ENCODE measurements at places on chromosomes 2 and 18.
A peak's percentile ranks its signal among the peaks of the same experiment; 100 is the strongest.

- peak; percentile 16 for DNase-seq
Measured at GRCh38 chr18:50928551-50928950, 39.3 kb upstream of the ELAC1 start.

DNA sequence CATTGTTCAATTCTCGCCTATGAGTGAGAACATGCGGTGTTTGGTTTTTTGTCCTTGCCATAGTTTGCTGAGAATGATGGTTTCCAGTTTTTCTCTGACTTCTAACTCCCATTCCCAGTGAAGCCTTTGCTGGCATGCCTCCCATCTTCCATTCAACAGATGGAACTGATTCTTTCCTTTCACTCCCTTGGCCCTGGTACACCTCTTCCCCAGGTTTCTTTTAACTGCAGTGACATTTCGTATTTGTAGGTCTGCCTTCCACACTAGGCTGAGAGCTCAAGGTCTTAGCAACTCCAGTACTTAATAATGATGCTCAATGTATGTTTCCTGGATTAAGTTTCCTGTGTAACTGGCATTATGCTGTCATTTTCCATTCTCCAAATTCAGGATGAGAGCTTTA is 48.5 kb downstream of the GAREM1 start:
- no peak for DNase-seq

DNA sequence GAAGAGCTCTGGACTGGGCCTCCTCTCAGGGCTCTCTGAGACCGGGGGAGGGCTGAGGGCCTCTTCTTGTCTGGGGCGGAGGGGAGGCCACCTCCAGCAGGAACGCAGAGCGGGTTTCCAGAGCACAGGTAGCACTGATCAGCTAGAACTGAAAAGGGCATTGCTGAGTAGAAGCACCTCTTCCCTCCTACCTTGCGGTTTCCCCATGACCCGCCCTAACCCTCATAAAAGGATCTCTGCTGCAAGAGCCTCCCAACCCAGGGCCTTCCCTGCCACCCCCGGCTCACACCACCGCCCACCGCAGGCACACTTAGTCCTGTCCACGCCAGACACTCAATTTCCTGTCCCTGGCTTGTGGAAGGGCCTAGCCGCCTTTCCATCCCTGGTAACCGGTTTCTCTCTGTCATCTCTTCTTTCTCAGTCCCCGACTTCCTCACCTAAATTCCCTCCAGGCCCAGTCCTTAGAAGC is 966 bp downstream of the ADCY3 start:
- DNase-seq, result no peak

GRCh38 chr2:166321076-166321475 is 54.7 kb downstream of the SCN9A start:
- DNase-seq, result no peak

GRCh38 chr2:45607701-45608100 is 3.4 kb downstream of the SRBD1 start:
- no peak for DNase-seq
